ENCODE measurements at places on chromosomes 1 and 21.

- DNase-seq = no peak
Observed at GRCh38 chr1:5982868-5983267, 9.4 kb downstream of the NPHP4 start.

GRCh38 chr1:93810316-93810715 lies 68.7 kb downstream of the DNTTIP2 start:
- no peak for DNase-seq

DNA sequence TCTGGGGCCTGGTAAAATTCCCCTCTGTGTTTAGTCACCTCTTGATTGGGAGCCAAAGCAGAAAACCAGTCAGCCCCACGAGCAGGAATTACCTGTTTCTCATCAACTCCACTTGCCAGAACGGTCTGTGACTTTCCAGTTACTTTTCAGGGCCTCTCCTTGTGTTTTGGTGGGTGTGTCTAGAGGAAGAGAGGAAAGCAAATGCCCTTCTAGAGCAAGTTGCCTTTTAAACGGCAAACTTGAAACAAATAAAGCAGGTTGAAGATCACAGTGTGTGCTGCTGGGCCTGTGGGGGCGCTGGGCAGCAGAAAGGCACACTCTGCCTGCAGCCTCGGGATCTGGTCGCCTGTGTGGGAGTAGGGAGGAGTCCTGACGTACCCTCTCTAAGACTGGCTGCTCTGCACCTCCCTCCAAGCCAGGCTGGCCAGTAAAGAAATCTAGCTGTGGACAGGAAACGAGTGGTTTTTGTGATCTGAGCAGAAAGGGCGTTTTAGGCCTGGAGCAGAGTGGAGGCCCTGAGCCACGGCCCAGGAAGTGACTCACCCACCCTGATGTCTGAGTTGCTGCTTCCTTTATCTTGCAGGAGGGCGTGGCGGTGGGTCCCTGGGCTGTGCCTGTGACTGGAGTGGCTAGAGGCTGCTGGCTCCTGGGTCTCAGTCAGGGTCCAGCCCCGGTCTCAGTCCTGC lies 11.1 kb upstream of the S100A11 start:
- DNase-seq = peak; percentile 96

DNA sequence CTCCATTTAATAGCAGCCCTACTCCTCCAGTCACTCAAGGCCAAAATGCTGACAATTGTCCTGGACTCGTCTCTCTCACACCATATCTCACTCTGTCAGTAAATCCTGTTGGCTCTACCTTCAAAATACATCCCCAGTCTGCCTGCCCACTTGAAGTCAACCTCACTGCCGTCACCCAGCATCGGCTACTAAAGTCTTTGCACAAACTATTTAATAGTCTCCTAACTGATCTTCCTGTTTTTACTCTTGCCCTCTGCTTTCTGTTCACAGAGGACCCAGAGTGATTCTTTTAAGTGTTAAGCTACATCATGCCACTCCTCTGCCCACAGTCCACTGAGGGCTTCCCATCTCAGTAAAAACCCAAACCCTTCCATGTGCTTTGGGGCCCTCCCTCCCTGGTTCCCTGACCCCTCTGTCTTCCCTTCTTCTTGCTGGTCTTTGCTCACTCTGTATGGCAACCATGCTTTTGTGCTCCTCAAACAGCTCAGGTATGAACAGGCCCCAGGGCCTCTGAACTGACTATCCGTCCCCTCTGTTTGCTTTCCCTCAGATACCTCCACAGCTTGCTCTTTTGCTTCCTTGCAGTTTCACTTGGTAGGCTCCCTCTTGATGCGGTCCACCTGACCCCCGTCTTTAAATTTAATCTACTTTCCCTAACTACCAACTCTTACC lies 19.0 kb downstream of the RNASEL start:
- no peak for DNase-seq

- no peak for DNase-seq
Observed at GRCh38 chr21:17492415-17493168, 20.3 kb upstream of the CXADR start.

GRCh38 chr1:183778568-183779433 lies 26.1 kb upstream of the RGL1 start:
- no peak for DNase-seq

DNA sequence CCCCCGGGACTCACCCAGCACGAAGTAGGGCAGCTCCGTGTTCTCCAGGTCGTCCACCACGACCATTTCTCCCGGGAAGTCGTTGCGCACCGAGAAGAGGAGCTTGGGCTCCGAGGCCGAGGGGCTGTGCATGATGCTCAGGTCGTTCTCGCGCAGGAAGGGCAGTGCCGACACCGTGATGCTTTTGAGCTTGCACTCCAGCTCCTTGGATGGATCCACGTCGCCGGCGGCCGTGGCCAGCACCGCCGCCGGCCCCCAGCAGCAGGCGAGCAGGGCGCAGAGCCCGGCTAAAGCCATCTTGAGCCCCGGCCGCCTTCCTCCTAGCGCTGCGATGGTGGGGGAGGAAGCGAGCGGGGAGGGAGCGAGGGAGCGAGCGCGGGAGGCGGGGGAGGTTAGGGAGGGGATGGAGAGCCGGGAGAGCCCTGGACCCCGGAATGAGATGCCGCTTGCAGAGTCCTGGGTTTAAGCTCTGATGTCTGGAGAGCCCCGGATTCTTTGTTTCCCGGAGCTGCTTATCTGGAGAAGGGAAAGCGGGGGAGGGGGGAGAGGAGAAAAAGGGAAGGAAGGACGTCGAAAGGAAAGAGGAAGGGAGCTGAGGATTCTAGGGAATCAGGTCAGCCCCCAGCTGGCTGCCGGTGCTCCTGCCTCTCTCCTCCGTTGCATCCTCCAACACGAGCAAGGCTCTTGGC lies at the start of gene ASTN1:
TSS of gene ASTN1 (minus strand) at position 333 of the 689 bp plus-strand sequence. CDS start at position 297, 36 bp downstream.
- no peak for DNase-seq

DNA sequence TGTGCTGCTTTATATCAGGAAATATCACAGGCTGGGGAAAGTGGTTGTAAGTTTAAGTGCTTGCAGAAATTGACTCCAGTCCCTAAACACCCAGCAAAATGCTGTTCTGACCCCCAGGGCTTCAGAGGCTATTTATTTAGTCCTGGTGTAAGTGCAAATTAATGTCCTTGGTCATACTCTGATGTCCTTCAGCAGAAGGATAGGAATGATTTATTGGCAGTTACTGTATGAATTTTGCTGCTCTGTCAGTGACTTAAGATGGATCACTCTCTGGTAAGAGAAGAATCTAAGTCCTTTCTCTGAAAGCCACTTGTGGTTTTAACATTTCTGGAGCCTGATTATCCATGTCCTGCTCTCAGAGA lies 21.9 kb downstream of the FAM20B start:
- DNase-seq = no peak

DNA sequence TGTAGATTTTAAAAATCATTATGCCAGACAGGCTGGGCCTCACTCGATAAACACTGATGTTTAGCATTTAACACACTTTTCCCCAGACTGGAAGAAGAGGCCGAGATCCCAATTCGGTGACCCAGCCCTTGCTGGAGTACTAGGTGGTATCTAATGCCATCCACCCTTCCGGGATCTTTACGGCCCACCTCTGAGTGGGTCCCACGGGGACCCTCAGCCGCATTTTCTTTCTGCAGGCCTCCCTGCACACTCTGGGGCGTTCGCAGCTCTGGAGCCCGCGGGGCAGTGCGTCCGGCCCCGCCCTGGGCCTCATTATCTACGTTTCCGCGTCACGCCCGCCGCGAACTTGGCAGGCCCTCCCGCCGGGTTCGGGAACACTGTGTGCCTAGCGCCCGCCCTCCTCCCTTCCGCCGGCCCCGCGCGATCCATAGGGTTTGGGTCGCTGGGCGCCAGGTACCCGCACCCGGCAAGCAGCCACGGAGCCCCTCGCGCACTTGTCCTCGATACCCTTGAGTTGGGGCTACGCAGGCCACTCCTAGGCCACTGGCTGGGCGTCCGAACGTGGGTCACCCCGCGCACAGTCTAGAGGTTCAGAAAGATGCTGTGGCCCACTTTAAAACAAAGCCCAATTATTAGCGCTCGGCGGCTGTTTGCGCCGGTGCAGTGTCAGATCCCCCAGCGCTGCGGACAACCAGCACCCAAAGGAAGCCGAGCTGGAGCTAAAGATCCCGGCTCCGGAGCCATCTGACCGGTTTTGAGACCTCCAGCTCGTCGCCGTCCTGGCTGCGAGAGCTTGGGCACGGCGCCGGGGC lies 950 bp upstream of the EVA1C start:
- DNase-seq = peak; percentile 82

DNA sequence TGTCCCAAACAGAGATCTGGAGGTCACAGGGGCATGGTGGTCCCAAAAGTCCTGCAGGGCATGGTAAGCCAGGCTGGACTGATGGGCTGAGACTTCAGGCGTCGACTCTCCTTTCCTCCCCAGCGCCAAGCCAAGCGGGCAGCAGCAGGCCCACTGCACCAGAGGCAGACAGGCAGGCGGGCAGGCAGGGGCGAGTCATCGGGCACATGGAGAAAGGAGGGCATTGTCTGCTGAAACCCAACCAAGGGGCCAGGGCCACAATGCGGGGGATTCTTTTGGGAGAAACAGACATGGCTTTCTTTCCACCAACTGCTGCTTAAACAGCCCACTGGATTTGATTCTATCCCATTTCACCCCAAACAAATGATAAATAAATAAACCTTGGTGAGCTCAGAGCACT lies 46.2 kb downstream of the TRABD2B start:
- no peak for DNase-seq

- peak; percentile 76 for DNase-seq
Observed at GRCh38 chr1:66331658-66332547, 202.1 kb upstream of the SGIP1 start.

DNA sequence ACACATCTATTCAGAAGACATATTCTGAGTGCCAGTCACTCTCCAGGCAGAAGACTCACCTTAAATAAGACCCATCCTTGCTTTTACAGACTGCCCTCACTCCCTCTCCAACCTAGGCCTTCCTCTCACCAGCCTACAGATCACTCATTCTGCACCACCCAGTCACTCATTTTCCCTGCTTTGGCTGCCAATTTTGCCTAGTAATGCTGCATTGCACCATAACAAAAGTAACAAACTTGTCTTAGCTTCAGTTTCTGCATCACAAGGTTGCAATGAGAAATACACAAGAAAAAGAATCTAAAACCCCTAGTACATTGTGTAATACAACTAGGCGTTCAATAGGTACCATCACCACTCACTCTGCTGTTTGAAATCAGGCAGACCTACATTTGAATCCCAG lies 292.4 kb downstream of the PLPP3 start:
- no peak for DNase-seq

GRCh38 chr1:170168265-170168664 lies 22.5 kb downstream of the NTMT2 start:
- no peak for DNase-seq

GRCh38 chr1:203663294-203663693 lies 36.7 kb downstream of the ATP2B4 start:
- peak; percentile 40 for DNase-seq

GRCh38 chr1:44225761-44226160 lies 12.5 kb downstream of the DMAP1 start:
- no peak for DNase-seq

- no peak for DNase-seq
Observed at GRCh38 chr1:203439131-203439730, 36.4 kb upstream of the PRELP start.

- DNase-seq = no peak
Observed at GRCh38 chr1:116207126-116207735, 96.0 kb downstream of the MAB21L3 start.

GRCh38 chr1:185644531-185644930 lies 89.7 kb upstream of the HMCN1 start:
- no peak for DNase-seq

- DNase-seq = peak; percentile 22
Observed at GRCh38 chr1:212062832-212063438, 27.4 kb downstream of the DTL start.

DNA sequence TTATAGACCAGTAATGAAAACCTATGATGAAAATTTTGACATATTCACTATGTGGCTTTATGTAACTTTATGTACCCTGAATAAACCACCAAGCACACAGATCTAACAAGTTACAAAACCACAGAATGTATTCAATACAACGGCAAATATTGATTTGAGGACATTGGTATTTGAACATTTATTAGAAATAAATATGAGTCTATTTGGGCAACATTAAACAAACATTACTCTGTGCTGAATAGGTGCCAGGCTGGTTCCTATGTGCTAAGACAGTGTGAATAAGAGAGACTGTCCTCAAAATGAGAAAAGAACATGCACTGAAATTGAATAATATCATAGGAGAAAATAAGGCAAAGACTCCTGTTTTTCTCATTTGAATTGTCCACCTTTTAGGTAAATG lies 1341.2 kb downstream of the PLA2G4A start:
- DNase-seq = no peak

DNA sequence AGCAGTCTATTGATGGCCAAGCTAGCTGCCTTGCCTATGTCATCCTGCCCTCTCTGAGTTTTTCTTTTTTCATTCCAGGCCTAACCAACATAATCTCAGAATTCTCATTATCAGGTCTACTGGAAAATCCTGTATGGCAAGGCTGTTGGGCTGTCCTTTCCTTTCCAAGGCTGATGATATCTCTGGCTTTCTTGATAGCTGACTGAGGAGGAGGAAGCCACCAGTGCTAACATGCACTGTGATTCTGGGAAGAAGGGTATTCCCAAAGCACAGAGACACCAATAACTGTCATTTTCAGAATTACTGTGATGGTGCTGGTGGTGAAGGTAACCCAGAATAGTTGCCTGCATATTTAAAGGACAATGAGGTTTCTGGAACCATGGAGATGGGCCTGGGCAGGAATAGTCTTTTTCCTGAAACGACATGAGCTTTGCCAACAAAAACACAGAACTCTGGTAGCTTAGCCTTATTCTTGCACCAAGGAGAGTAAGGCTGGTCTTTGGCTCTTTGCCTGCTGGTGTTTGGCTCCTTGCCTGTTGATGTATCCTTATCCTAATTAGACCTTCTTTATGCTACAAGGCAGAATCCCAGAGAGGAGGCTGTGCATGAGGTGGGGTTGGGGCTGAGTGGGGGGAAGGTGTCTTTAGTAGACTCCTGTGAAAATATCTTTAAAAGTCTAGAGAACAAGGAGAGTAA lies 157.4 kb downstream of the TNFSF18 start:
- peak; percentile 28 for DNase-seq

- DNase-seq = no peak
Observed at GRCh38 chr1:178652506-178653490, 72.2 kb upstream of the RALGPS2 start.

- peak; percentile 89 for DNase-seq
Observed at GRCh38 chr1:39609618-39610331, 29.7 kb downstream of the HEYL start.

DNA sequence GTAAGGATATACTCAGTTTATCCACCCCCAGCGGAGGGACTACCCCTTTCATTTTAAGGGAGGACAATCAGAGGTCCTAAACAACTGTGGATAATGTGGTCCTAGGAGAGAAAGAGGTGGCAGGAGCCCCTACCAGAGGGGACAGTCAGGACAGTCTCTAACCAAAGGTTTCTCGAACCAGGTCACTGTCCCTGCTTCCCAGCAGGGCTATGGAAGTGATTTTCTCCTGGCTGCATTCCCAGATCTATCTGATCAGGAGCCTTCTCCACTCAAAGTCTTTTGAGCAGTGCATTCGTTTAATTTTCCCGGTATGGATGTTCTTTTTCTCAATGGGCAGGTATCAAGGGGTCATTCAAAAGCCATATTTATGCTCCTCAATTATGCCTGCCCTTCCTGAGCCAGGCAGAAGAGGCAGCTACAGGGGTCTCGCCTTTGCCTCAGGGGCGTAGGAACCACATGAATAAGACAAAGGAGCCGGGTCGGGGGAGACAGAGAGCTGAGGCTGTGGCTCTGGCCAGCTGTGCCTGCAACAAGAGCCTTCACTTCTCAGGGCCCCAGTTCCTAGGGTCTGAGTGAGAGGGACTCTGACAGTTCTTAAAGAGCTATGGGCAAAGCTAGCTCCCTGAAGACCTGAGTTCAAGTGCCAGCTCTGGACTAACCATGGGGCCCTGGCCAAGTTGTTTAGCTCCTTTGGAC lies 62.5 kb upstream of the DMRTB1 start:
- no peak for DNase-seq

Data from activated CD4-positive, alpha-beta T cell treated with anti-CD3 and anti-CD28 coated beads, Interleukin-2, Interleukin-6, amounts not matched to agents 100 ng/mL and 50 ng/mL, durations not matched to agents 16 hours and 8 hours (primary cell).